CD4-positive, alpha-beta T cell treated with Interferon gamma for 1 hour (primary cell): ENCODE measurements at places on chromosomes 3 and 15.

GRCh38 chr3:20125897-20126296 is 60.1 kb downstream of the SGO1 start:
- peak; percentile 52 for DNase-seq

- no peak for DNase-seq
These were observed 26.3 kb upstream of the MITF start for GRCh38 chr3:69712933-69713332.

- no peak for DNase-seq
These were observed 1025.8 kb downstream of the ROBO1 start for GRCh38 chr3:78742041-78742440.

DNA sequence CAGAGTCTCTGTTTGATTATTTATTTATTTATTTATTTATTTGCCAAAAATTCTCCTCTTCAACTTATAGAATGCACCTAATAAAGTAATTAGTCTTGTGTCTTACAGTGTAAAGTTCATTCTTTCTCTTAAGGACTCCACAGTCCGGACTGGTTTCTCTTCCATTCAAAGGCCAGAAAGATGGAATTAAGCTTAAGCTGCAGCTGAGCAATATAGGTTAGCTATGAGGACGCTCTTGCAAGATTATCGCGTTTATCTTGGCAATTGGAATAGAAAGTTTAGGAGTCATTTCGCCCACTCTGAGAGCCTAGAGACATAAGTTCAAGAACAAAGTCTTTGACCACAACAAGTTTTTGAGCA is 15.0 kb downstream of the TAGLN3 start:
- no peak for DNase-seq

- no peak for DNase-seq
These were observed 115.1 kb upstream of the ARHGEF3 start for GRCh38 chr3:56916716-56917360.

GRCh38 chr15:60647246-60647645 is 168.3 kb upstream of the ICE2 start:
- no peak for DNase-seq

- DNase-seq, result no peak
These were observed 15.8 kb downstream of the ILDR1 start for GRCh38 chr3:122006267-122006666.

- DNase-seq, result no peak
These were observed 27.3 kb upstream of the ST3GAL6 start for GRCh38 chr3:98735761-98736269.

- no peak for DNase-seq
These were observed 12.2 kb downstream of the ROBO2 start for GRCh38 chr3:77052051-77052501.

- no peak for DNase-seq
These were observed 856 bp downstream of the TMEM40 start for GRCh38 chr3:12758025-12758781.

- no peak for DNase-seq
These were observed 96.2 kb downstream of the UBE3A start for GRCh38 chr15:25342629-25343028.

- no peak for DNase-seq
These were observed 8.1 kb downstream of the ZBTB47 start for GRCh38 chr3:42661593-42662022.

DNA sequence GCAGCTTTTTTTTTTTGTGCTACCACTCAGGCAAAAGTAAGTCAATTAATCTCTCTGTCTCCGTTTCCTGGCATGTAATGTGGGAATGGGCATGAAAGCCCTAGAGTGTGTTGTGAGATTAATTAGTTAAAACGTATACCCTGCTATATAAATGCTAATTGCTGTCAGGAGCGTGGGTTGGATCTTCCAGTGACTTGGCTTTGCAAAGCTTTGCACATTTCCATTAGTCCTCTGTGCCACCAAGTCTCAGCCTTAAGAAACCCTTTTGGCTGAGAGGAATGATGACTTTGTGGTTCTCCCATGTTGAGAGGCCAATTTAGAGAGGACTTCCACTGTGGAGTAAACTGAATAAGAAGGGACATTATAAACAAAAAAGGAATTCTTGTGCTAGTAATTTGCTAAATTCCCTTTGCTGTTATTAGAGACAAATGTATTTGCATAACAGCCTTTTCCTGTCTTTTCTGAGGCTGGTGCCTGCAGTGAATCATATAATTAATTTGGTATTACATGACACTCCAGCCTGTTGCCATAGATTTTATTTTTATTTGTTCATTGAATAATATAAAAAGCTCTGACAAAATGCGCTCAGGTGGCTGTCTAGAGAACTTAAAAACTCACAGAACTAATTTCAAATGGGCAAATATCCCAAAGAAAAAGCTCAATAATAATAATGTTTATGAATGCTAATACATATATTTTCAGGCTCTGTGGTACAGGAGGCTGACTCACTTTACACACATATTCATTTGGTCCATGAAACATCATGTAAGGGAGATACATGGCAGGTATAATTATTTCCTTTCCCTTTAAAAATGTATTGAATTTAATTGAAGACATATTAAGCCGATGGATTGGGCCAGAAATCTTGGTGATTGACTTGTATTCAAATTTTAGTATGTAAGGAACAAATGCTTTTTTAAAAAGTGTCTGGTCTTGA is 82.7 kb downstream of the IL1RAP start:
- DNase-seq, result no peak

GRCh38 chr15:31079519-31079918 is 22.0 kb downstream of the TRPM1 start:
- no peak for DNase-seq
